Hematopoietic multipotent progenitor cell treated with erythropoietin and hydrocortisone succinate and interleukin-3 and kit ligand, for 4 days (in vitro differentiated cells): ENCODE measurements at places on chromosomes 6 and 20.

GRCh38 chr6:2181567-2181966, 63.8 kb downstream of the GMDS start:
- DNase-seq: no peak

- DNase-seq: peak; percentile 67
Observed at GRCh38 chr6:44297063-44298038, 15.8 kb downstream of the AARS2 start.

GRCh38 chr6:19655744-19656143, 181.4 kb upstream of the ID4 start:
- DNase-seq: no peak

DNA sequence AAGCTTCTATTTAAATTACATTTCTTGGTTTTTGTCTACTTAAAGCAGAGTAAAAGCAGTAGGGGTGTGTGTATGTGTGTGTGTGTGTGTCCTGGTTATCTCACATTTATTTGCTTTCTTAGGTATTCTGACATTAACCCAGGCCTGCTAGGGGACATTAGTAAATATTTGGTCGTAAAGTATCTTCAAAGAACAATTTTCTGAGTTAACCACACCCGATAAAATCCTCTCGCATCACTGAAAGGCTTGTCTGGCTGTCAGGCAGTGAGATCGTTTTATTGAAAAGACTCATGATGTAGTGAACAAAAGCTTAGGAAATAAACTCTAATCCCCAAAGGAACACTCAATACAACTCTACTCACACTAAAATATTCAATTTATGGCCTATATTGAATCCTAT, 77.9 kb downstream of the ZNF217 start:
- DNase-seq: no peak

DNA sequence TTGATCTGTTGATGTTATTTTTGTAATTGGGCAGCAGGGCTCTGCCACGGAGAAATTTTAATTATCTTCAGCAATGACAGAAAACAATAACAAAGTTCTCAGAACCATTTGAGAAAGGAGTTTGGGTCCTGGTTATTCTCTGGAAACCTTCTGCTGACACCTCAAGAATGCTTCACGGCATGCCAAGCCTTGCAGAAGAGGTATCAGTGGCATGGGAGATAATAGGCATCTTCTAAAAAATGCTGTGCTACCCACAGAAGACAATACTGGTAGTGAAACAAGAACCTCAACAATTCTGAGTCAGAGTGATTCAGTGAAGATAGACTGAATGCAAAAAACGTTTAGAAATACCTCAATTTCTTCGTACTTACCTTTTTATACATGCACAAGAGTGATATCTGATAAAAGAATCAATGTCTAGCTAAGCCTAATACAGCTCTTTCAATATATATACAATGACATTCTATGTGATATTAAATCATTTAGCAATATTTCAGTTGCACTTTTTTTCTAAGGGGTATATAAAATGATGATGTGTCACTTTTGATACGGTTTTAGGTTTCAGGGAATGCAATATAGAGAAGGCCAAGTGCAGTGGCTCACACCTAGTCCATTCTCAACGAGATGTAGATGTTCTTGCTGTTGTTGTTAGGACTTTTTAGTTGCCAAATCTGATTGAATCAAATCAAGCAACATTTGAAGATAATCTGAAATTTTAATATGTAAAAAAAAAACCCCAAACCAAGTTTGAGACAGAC, 110.4 kb upstream of the COL21A1 start:
- no peak for DNase-seq

GRCh38 chr6:162200041-162200440, 527.5 kb downstream of the PRKN start:
- no peak for DNase-seq

- no peak for DNase-seq
Observed at GRCh38 chr6:41651246-41651961, 13.1 kb downstream of the MDFI start.

DNA sequence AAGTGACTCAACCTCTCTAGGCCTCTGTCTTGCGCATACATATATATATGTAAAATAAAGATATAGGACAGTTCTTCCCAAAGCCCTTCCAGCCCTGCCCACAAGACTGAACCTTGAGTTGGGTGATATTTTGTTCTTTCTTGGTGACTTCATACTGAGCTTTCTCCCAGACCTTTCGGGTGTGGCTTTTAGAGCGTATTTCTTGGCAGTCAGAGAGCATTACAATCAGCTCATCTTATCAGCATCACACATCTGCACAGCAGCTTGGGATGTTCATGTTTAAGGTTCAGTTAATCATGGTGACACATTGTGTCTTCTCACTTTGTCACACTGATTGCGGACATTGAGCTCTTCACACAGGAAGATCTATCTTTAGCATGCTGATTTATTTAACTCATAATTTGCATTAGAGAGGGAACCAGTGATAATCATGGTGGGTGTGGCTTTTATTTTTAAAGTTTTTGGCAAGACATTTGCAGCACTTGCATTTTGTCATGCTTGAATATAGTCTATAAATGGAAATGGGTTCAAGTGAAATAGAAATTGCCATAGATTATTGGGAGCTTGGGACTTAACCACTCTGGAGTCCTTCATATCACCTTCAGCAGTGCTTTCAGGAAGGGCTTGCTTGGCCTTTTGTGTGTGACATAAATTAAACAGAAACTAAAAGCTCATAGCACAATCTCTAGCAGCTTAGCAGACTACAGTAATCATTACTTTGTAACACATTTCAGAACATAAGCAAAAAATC, 8.3 kb downstream of the KIF3B start:
- peak; percentile 93 for DNase-seq

DNA sequence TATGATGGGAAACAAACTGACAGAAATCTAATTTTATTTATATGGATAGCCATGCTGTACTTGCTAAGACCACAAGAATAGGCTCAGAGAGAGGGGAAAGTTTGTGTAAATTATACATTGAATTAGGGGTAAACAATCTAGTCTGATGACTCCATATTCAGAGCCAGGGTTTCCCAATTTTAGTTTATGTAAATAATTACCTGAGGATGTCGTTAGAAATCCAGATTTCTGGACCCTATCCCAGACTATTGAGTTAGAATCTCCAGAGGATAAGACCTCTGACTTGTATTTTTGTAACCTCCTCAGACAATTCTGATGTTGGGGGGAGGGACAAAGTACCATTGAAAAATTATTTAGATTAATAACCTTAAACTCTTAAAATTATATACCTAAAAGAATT, 18.3 kb downstream of the ACSS2 start:
- no peak for DNase-seq

GRCh38 chr6:2746557-2747061, 4.1 kb downstream of the MYLK4 start:
- DNase-seq: no peak

- DNase-seq: no peak
Observed at GRCh38 chr6:39922821-39923220, 11.4 kb downstream of the MOCS1 start.

DNA sequence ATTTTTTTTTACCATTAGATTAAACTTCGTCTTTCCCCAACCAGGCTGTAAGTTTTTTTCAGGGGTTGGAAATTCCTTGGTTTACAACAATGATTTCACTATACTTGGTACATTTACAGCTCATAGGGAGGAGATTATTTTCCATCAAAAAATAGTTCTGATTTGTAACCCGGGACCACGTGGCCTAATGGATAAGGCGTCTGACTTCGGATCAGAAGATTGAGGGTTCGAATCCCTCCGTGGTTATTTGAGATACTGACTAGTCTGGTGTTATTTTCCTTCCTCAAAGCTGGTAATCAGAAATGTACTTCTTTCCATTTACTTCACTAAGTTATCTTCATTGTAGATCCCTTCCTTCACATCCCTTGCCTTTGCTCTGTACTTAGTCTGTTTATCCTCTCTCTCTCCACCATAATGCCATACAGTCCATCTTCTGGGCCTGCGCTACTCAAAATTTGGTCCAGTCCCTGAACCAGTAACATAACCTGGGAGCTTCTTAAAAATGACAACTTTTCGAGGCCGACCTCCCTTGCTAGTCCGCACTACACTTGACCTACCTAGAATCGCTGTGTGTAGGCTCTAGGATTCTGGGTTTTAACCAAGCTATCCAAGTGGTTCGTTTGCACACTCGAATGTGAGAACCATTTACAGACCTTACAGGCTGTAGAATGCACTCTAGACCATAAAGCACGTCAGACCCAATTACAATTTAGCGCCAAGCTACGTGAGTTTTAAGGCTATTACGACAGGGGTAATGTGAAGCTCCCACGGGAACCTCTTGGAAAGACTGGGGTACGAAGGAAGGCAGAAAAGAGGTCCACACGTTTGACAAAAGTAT, 42.1 kb upstream of the BTN3A2 start:
- DNase-seq: peak; percentile 95

- peak; percentile 59 for DNase-seq
Observed at GRCh38 chr20:46230801-46231282, 77.5 kb downstream of the CDH22 start.

GRCh38 chr6:127120023-127120786, 1.7 kb downstream of the RSPO3 start:
- no peak for DNase-seq

GRCh38 chr6:31079656-31080261, 32.6 kb downstream of the C6orf15 start:
- peak; percentile 85 for DNase-seq

GRCh38 chr6:135814043-135814442, 37.5 kb upstream of the PDE7B start:
- no peak for DNase-seq

GRCh38 chr6:84459401-84459800, 232.0 kb upstream of the CEP162 start:
- no peak for DNase-seq

DNA sequence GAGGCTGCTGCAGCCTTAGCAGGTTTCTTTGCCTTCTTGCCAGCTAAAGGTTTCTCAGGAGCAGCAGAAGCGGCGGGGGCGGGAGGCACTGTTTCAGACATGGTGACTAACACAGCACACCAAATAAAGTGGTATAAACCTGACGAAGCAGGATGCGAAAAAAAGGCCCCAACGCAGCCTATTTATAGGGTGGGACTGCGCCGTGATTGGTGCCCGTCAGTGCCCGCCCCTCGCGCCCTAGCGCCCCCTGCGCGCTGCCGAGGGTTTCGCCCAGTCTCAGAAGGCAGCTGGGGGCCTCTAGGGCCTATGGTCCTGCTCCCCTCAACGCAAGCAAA, 55.0 kb downstream of the TRIM38 start:
- peak; percentile 82 for DNase-seq

GRCh38 chr6:20647585-20647984, 113.3 kb downstream of the CDKAL1 start:
- DNase-seq: no peak

DNA sequence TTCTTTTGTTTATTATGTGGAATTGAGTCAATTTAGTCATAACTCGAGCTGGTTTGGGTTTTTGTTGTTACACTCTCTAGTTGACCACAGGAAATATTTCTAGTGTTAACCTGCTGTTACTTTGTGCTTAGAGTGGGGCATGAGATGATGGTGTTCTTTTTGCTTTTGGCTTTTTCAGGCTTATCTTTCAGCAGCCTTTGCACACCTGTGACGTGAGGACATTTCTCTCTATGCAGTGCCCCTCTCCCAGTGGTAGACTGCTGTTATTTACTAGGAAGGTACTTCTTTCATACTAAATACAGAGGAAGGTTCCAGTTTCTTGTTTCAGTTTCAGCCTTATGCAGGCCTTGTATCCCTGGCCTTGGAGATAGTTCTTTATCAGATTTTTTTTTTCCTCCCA, 766.8 kb upstream of the MAN1A1 start:
- DNase-seq: no peak

DNA sequence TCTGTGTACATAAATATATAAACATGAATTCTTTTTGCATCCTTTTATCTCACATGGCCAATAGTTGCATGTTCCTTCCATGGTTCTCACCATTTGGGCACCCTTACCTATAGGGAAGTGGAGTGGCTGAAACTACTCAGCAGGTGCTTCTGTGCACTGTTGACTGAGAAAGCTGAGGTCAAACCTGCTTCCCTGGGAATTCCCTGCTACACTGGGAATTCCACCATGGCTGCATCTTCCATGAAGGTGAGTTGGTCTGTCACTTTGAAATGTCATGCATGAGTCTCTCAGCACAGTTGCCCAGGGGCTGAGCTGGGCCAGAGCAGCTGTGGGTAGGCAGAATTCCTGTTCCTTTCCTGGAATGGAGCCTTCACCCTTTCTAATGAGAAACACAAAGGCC, 193.8 kb upstream of the PRSS16 start:
- DNase-seq: no peak

DNA sequence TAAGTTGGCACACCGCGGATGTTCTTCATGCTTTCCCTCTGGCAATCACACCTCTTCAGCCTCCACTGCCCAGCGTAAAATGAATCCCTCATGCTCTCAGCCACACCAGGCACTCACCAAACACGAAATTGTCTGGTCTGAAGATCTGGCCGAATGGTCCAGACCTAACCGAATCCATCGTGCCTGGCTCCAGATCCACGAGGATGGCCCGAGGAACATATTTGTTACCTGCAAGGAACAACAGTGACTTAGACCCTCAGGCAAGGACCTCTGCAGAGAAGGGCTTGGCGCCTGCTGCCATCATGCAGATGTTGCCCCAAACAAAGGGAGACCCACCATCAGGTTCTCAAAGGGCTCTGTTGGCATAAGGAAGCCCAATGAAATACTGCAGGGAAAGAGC, 1.4 kb downstream of the TUBB2B start:
- DNase-seq: no peak

DNA sequence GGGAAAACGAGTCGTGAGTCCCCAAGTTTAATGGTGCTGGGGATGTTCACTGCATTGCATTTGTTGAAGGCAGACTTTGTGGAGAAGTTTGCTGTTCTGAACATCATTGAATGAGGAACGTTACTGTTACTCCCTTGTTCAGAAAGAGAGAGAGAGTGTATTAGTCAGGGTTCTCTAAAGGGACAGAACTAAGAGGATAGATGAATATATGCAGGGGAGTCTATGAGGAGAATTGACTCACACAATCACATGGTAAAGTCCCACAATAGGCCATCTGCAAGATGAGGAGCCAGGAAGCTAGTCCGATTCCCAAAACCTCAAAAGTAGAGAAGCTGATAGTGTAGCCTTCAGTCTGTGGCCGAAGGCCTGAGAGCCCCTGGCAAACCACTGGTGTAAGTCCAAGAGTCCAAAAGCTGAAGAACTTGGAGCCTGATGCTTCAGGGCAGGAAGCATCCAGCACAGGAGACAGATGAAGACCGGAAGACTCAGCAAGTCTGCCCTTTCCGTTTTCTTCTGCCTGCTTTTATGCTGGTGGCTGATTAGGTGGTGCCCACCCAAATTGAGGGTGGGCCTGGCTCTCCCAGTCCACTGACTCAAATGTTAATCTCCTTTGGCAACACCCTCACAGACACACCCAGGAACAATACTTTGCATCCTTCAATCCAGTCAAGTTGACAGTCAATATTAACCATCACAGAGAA, 223.5 kb upstream of the PCSK2 start:
- no peak for DNase-seq

GRCh38 chr6:124869416-124869815, 92.8 kb upstream of the RNF217 start:
- no peak for DNase-seq

GRCh38 chr20:40606660-40607059, 82.4 kb downstream of the MAFB start:
- DNase-seq: no peak

DNA sequence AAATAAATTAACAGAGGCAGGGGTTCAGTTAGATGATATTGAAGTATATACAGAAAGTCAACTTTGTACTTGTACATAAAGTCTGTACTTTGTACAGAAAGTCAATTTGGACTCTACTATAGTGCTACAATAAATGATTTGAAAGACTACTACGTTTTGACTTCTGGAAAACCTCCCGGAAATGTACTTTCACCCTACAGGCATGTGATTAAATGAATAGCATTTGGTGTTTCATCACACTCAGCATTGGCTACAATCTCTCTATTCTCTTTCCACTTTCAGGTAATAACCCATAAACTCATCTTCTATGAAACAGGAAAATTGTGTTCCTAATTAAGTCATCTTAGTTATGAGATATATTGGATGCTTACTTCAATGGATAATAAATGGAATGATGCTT, 25.6 kb upstream of the MC3R start:
- DNase-seq: no peak
